ENCODE measurements at places on chromosomes 11 and 22. TPM values are rescaled to one million over a fixed set of nuclear protein-coding genes. Genes with fewer than 3 reads are reported as not detected.

- no peaks in the 10 kb centered on the region for H3K36me3 ChIP-seq
- no peak overlapping the region for H3K27ac ChIP-seq
- H3K4me3 ChIP-seq = no peak overlapping the region
- no peak for DNase-seq
- H3K4me1 ChIP-seq = no peaks in the 10 kb centered on the region
These were observed 132.1 kb upstream of the DDI1 start for GRCh38 chr11:103904324-103904667.

GRCh38 chr11:45665206-45665932 is at the start of gene CHST1:
Gene CHST1 (minus strand): TSS chr11:45665622. CDS start chr11:45650923, 14,699 bp downstream.
- H3K36me3 ChIP-seq = no peaks in the 10 kb centered on the region
- H3K4me1 ChIP-seq = peaks cover 19% of the 10 kb centered on the region
- H3K27me3 ChIP-seq = no peaks in the 10 kb centered on the region
- H3K27ac ChIP-seq = no peak within 1 kb of the TSS

DNA sequence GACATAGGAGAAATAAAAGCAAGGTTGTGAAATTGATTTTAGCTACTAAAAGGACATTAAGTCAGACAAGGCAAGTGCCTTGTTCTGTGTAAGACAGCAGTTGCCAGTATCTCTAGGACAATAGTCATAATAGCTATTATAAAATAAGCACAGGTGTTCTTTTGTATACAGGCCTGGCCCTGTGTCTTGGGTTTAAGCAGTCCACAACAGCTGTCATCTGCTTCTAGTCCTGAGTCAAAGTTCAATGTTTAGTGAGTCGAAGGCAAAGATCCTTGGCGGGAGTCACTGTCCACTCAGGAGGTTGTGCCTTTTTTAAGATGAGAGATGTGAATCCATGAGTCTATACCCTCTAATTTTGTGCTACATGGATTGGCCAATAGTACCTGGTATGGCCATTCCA is 79.5 kb downstream of the SC5D start:
- no peak overlapping the region for H3K27ac ChIP-seq
- no peaks in the 10 kb centered on the region for H3K36me3 ChIP-seq
- DNase-seq = no peak

The CNTF gene
- 1.3 TPM for total RNA-seq

The TESMIN gene
- 1.6 TPM for total RNA-seq

DNA sequence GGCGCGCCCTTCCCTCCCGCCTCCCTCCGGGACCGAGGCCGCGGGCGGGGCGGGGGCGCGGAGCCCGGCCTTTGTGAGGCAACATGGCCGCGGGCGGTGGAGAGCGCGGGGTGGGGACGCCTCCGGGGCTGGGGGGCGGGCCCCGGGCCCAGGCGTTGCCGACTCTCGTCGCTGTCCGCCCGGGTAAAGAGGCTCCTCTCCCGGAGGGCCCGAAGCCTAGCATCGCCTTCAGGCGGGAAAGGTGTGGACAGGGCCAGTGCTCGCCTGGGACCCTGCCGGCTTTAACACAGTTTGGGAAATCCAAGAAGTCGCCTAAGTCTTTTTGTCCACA is 369 bp downstream of the DGCR8 start:
- H3K36me3 ChIP-seq = no peaks in the 10 kb centered on the region
- peak overlapping the region; percentile 58 for H3K4me3 ChIP-seq
- H3K27me3 ChIP-seq = no peaks in the 10 kb centered on the region
- peak; percentile 55 for DNase-seq
- peaks cover 52% of the 10 kb centered on the region for H3K4me1 ChIP-seq

DNA sequence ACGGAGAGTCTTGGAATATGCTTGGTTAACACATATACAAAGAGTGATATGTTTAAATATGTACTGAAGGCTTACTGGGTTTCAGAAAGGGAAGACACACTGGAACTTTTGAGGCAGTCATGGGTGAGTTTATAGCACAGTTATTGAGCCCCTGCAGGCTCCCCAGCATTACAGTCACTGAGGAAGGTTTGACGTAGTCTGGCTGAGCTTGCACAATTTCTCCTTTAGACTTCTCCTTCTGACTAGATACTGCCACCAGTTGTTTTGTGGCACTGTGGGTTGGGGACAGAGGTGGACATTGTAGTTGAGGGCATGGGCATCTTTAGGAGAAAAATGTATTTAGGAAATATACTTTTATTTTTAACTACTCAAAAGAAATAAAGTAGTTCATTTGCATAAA is 285.4 kb downstream of the C11orf87 start:
- DNase-seq = no peak
- no peak overlapping the region for H3K4me3 ChIP-seq
- no peaks in the 10 kb centered on the region for H3K36me3 ChIP-seq
- no peaks in the 10 kb centered on the region for H3K4me1 ChIP-seq

The CCDC73 gene
- not detected for total RNA-seq

DNA sequence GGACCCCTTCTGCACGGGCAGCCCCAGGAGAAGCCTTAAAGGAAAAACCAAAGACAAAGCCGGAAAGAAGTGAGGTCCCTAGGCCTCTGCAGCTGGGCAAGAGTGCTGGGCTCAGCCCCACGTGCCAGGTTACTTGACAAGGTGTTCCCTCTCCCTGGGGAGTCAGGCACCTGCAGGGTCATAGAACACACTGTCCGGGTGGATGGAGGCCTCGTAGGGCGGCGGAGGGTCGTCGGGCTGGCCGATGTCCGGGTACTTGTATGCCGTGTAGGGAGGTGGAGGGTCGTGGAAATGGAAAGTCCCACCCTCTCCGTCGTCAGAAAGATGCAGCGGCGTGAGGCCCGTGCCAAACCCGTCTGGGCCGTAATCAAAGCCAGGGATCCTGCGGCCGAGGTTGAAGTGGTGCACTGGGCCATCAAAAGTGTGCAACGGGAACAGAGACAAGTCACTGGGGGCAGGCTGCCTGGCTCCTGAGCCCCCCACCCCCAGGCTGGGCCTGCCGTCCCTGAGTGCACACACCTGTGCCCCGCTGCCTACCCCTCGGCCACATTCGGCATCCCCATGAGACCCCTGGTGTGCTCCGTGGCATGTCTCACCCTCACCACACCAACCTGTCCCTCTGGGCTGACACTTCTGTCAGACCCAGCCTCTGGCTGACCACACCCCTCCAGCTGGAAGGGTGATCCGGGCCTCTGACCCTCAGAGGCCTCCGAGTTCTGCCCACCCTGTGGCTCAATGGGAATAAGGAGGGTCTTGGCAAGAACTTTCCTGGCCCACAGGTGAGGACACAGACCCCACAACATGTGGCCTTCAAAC is 81.1 kb downstream of the DGCR2 start:
- DNase-seq = no peak
- no peaks in the 10 kb centered on the region for H3K4me1 ChIP-seq

DNA sequence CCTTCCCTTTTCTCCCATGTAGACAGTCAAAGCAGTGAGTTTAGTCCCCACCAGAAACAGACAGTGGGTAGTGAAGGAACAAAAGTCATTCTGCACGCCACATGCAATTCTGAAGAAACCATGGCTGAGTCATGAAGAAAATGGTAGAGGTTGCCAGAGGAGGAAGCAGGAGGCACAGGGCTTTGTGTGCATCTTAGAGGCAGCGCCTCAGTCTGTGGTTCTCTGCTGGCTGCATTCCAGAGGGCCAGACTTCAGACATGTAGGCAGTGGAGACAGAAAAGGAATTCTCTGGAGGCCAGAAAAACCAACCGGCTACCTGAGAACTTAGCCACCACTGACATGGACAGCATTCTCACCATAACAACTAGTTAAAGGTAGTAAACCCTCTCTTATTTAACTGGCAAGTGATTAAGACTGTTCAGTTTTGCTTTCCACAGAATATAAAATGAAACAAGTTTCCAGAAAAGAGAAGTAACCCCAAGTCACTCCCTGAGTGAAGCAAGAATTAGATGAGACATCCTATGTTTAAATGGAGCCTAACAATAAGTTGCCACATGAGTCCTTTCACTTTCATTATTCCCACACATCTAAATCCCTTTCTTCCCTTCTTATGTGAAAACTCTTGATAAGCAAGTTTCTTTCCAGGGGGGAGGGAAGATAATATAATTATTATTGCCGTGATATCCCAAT is 556.1 kb downstream of the SOX6 start:
- DNase-seq = no peak
- H3K27ac ChIP-seq = no peak overlapping the region
- no peaks in the 10 kb centered on the region for H3K4me1 ChIP-seq
- no peak overlapping the region for H3K4me3 ChIP-seq
- no peaks in the 10 kb centered on the region for H3K36me3 ChIP-seq

GRCh38 chr11:77590194-77590782 is 535 bp downstream of the AQP11 start:
- DNase-seq = peak; percentile 56
- H3K27ac ChIP-seq = peak overlapping the region; percentile 94
- H3K36me3 ChIP-seq = no peaks in the 10 kb centered on the region
- H3K4me1 ChIP-seq = peaks cover 30% of the 10 kb centered on the region
- H3K4me3 ChIP-seq = peak overlapping the region; percentile 44

The TSGA10IP gene
- total RNA-seq = not detected

DNA sequence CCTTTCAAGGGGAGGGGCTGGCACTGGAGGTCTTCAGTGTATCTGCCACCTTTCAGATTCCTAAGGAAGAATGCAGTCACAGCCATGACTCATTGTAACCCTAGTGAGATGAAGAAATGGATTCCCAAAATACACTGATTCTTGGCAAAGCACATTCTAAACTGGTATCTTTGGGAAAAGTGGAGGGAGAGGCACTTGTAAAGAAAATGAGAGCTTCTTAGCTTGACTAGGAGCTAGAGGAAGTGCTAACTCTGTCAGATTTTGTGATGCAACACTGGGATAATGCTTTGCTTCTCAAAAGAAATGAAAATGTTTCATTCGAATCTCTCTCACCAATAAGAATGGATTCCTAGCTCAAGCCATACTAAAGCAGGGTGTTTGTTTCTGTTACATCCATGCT is 14.3 kb downstream of the NRIP3 start:
- no peak overlapping the region for H3K27ac ChIP-seq
- DNase-seq = no peak
- H3K4me1 ChIP-seq = no peaks in the 10 kb centered on the region
- H3K27me3 ChIP-seq = no peaks in the 10 kb centered on the region
- no peak overlapping the region for H3K4me3 ChIP-seq

GRCh38 chr22:22691716-22692701 is 47.6 kb downstream of the GGTLC2 start:
- no peaks in the 10 kb centered on the region for H3K27me3 ChIP-seq
- DNase-seq = peak; percentile 42
- peak overlapping the region; percentile 87 for H3K27ac ChIP-seq
- no peaks in the 10 kb centered on the region for H3K36me3 ChIP-seq

The UBQLNL gene
- total RNA-seq = 4.3 TPM

The CALCA gene
- not detected for total RNA-seq

The ELFN2 gene
- 1.6 TPM for total RNA-seq

The MAPK8IP2 gene
- 3.6 TPM for total RNA-seq

The DDT gene
- total RNA-seq = 70.3 TPM

The NXPE4 gene
- total RNA-seq = not detected

The CD6 gene
- 3.3 TPM for total RNA-seq

DNA sequence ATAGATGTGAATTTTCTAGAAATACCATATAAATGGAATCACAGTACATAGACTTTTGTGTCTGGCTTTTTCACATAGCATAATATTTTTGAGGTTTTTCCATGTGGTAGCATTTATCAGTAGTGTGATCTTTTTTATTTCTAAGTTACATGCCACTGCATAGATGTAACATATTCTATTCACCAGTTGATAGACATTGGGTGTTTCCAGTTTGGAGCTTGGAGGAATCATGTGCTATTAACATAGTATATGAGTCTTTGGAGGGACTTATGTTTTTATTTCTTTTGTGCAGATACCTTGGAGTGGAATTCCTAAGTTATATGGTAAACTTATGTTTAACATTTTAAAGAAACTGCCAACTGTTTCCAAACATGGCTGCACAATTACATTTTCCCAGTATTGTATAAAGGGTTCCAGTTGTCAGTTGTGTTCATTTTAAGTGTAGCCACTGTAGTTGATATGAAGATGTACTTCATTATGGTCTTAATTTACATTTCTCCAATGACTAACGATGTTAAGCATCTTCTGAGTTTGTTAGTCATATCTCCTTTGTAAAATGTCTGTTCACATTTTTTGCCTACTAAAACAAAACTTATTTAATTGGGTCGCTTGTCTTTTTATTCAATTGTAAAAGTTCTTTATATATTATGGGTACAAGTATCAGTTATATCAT is 145.7 kb upstream of the TRPC6 start:
- H3K27ac ChIP-seq = no peak overlapping the region
- H3K36me3 ChIP-seq = no peaks in the 10 kb centered on the region
- no peaks in the 10 kb centered on the region for H3K27me3 ChIP-seq
- DNase-seq = no peak
- H3K4me3 ChIP-seq = no peak overlapping the region

The TYR gene
- not detected for total RNA-seq

The FDXACB1 gene
- 2.1 TPM for total RNA-seq

The SLC22A25 gene
- not detected for total RNA-seq

DNA sequence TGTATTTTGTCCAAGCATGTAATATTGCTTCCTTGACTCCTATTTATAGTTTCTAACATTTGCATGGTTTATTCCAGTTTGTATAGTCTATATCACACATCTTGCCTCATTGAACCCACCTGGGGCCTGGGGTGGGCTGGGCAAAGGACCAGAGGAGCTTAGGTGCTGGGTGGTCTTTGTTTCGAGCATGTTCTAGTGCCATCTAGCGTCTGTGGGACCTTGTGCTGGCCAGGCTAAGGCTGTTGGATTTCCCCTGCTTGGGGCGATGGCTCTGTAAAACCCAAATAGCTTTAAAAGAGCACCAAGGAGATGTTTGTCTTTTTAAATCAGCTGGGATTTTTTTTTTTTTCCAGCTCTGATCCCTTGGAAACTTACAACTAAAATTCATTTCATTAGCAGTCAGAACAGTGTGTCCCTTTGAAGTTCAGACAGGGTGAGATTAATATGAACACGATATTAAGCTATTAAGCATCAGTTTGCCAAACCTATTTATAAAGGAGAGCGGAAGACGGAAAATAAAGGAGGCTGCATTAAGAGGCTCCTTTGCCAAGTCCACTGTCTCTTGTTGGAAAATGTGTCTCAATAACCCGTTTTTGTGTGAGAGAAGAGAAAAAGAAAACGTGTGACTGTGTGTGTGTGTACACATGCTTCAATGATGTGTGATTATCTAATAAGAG is 157.4 kb downstream of the COMMD9 start:
- no peak overlapping the region for H3K4me3 ChIP-seq
- H3K27ac ChIP-seq = no peak overlapping the region
- H3K36me3 ChIP-seq = no peaks in the 10 kb centered on the region
- H3K4me1 ChIP-seq = no peaks in the 10 kb centered on the region
- H3K27me3 ChIP-seq = no peaks in the 10 kb centered on the region

All from body of pancreas (tissue), 4 donors.